ENCODE measurements at places on chromosomes 5 and 9.
A peak's percentile ranks its signal among the peaks of the same experiment; 100 is the strongest.

DNA sequence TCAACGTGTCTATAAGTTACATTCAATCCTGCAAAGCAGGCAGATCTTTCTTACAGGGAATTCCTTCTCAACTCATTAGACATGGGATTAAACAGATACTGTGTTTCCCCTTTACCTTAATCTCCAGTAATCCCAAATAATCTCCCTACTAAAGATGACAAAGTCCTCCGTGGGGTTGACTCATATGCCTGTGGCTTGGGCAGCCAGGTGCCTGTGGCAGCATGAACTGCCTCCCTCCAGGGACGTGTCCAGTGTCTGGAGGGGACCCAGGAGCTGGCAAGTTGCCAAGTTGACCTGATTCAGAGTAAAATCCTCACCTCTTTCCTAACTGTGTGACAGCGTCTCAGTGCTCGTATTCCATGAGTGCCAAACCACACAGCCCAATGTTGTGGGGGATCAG lies 94.6 kb upstream of the PTCH1 start:
- DNase-seq = no peak

DNA sequence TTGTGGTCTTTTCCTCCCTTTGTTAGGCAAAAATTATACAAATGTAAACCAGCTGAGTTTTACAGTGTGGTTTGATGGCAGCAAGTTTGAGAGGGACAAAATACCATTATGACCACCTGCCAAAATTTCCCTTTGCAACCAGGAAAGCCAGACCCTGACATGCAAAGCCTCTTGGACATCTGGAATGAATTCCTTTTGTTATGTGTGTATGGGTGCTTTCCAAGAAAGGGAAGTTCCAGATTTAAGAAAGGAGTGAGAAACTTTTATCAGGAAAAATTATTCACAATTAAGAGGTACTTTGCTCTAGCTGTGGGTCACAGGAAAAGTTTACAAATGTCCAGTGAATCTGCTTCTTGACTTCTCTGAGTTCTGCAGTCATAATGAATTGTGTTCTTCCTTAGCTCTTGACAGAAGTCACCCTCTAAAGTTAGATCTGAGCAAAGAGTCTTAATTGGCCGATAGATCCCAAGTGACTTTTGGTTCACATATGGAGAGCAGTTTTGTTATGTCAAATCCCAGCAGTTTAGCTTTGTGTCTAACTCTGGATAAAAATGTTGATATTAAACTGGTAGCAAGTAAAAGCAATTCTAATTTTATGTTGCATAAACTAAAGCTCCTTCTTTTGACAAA lies 295.9 kb upstream of the ZNF608 start:
- DNase-seq = no peak

DNA sequence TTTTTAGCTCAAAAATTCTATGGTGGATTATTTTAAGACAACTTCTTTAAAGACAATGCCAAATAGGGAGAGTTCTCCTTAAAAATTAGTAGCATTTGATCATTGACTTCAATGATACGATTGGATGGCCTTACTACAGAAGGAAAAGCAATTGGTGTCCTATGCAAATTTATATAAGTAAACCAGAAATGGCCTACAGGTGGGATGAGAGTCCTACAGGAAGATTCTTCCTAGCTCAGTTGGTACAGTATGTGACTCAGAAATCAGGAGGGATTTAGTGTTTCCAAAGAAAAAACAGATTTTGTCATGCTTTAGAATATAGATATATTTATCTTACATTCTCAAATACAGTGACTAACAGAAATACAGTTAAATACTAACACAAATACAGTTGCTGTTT lies 6.5 kb downstream of the ANKRA2 start:
- no peak for DNase-seq

DNA sequence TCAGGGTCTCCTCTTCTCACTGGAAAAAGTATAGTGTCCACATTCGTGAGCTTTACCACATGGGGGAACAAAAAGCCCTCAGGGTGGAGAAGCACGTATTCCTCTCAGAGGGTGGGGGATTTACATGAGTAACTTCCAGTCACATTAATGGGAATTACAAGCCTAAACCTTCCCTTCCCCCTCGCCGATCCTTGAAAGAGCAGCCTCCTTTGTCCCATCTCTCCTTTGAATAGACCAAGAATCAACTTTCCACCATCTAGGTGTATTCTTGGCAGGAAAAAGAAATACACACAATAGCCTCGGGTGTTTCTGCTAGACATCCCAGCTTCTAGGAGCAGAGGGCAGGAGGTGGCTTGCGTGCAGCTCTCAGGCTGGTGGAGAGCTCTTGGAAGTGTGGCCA lies 144.4 kb downstream of the ZNF462 start:
- no peak for DNase-seq

- DNase-seq = no peak
Observed at GRCh38 chr5:95759005-95759404, 27.9 kb downstream of the RHOBTB3 start.

DNA sequence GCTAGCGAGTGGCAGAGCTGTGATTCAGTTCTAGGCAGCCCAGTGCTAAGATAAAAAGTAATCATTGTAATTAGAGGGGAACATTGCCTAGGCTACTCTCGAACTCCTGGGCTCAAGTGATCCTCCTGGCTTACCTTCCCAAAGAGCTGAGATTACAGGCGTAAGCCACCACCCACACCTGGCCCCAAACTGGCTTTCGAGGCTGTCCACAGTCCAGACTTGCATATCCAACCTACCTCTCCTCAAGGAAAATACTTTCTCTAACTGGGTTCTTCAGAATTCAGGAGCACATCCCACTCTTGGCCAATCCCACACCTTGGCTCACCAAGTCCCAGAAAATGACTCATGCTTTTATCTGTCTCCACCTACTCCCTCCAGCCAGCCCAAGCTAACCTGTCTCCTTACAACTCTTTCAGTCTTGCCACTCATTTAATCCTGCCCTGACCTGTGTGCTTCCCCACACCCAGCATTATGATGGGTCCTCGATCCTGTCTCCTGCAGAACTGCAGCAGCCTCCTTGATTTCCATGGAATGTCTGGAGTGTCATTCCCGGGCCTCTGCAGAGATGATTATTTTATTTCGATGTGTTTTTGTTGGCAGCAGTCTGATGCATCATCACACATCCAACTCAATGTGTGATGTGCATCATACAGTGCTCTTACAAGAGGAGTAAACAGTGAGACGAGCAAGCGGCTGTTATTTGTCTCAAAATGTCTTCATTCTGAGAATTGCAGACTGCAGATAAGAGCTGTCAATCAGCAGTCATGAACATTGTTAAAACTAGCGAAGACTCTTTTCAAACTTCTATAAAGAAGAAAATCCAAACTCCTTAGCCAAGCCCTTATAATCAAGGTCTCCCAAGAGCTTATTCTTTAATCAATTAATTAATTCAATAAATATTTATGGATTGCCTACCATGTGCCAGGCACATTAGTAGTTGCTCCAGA lies 167.3 kb downstream of the SEC61B start:
- DNase-seq = no peak

- DNase-seq = no peak
Observed at GRCh38 chr5:96741106-96741505, 66.6 kb downstream of the ERAP1 start.

DNA sequence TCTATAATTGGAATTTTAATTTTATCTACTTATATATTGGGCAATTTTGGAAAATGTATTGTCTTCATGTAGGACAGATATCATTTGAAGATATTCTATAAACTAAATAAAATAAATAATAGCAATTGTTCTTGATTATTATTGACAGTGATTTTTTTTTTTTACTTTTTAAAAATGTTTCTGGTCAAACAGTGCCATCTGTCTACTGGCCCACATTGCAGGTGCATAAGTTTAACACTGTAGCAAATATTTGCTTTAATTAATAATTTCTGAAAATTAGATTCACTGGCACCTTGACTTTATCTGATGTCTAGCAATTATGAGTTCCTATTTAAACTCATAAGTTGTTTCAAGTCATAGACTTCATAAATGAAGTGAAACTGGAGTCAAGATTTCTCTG lies 41.1 kb upstream of the ISOC1 start:
- DNase-seq = no peak

DNA sequence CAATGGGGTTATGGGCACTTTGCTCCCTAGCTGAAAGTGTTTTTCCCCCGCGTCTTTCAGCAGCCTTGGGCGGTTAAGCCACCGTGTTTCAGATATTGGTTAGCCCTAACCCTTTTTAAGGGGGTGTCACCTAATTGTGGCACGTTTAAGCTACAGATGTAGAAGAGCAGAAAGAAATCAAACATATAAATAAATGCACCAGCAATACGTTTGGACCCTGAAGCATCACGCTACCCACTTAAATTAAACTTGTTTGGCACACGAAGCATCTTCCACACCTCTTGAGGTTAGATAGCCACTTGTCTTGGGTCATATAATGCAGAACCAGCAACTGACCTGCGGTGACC lies 768 bp downstream of the YTHDC2 start:
- DNase-seq = no peak

DNA sequence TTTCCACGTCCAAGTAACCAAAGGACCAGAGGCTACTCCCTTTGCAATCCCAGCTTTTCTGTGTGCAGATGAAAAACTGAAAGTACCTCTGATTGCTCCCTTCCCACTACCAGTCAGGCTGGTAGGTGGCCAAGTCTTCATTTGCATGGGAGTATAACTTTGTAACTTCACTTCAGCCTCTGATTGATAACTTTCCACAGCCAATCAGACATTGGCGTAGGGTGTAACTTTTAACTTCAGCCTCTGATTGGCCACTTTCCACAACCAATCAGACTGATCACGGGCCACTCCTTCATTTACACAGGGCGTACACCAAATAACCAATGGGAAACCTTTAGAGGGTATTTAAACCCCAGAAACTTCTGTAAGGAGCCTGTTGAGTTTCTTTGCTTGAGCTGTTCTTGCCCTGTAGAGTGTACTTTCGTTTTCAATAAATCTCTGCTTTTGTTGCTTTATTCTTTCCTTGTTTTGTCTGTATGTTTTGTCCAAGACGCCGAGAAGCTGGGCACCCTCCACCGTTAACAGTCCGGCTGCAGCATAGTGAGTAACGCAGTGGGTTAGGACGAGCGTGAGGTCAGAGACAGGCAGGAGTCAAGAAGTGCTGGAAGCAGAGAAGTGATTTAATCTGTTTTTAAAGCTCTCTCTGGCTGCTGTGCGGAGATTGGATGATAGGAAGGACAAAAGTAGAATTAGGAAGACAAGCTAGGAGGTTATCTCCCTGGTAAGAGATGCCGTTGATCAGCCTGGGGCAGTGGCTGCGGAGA lies 3.5 kb upstream of the EXOSC2 start:
- DNase-seq = no peak

- no peak for DNase-seq
Observed at GRCh38 chr9:37060833-37061232, 26.8 kb upstream of the PAX5 start.

DNA sequence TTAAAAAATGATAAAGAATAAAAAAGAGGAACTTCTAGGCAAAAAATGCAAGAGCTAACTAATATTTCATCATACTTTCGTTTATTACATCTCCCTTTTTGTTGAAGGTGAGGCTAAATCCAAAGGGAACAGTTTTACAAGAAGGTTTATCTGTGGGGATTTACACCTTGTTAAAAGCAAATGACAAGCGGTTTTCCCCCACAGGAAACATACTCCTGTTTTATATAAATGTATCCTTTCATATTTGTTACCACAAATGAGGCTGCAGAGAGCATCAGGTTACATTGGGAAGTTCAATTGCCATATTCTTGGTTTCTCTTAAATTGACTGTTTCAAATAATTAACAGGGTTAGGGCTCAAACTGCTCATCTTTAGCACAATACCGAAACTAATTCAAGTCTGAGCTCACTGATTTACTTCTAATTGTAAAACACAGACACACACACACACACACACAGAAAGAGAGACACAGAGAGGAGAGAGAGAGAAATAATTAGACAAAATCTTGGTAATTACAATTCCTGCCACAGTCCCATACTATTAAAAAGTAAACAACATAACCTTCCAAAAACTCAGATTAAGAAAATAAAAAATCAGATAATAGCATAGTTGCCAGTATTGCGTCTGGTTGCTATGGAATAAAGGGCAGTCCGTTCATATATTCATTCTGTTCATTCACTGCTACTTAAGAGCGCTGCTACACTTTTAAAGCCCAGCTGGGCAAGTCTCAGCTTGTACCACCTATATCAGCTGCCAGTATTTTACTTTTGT lies 17.1 kb downstream of the RFX3 start:
- no peak for DNase-seq

GRCh38 chr5:38936269-38936668 lies 90.5 kb downstream of the OSMR start:
- no peak for DNase-seq

- no peak for DNase-seq
Observed at GRCh38 chr5:16483361-16483760, 17.8 kb upstream of the ZNF622 start.

DNA sequence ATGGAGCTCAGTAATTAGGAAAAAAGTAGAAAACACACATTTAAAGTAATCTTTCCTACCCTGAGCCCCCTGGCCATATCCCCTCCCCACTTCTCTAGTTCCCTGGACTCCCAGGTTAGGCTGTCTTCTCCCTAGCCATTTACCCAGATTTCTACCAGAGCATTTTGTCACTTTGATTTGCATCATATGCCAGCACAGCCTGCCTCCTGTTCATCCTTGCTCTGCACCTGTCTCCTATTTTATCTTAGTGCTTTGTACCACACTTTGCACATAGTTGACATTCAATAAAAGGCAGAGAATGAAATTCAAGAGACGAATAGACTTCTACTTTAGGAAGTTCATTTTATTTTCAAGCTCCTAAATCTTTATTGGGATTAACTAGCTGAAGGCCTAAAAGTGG lies 344.5 kb downstream of the EBF1 start:
- DNase-seq = no peak

- DNase-seq = no peak
Observed at GRCh38 chr5:148005788-148006520, 57.8 kb upstream of the SPINK5 start.

DNA sequence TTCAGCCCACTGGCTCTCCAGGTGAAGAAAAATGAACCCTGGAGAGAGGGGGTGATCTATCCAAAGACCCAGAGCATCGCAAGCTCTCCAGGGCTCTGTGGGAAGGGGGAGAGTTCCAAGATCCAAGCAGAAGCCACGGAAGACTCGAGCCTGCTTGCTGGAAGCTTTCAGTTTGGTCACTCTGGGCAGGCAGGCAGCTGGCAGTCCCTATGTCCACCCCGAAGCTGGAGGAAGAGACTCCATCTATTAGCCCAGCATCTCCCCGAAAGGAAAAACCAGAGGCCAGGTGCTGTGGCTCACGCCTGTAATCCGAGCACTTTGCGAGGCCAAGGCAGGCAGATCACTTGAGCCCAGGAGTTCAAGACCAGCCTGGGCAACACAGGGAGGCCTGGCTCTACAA lies 10.7 kb upstream of the SPARC start:
- no peak for DNase-seq

GRCh38 chr5:72189146-72189545 lies 81.9 kb downstream of the MAP1B start:
- no peak for DNase-seq

- DNase-seq = peak; percentile 80
Observed at GRCh38 chr9:136882109-136882946, 4.0 kb upstream of the TRAF2 start.

- DNase-seq = no peak
Observed at GRCh38 chr5:164742025-164742424, 1236.6 kb downstream of the MAT2B start.

GRCh38 chr9:116953271-116953670 lies 266.2 kb downstream of the TRIM32 start:
- DNase-seq = no peak

All from stimulated activated CD8-positive, alpha-beta memory T cell treated with anti-CD3 and anti-CD28 coated beads, Interleukin-7, amount 100 ng/mL, for 1 hour (primary cell).